ENCODE measurements at places on chromosomes 7 and 10. TPM values are rescaled to one million over a fixed set of nuclear protein-coding genes. Genes with fewer than 3 reads are reported as not detected.

DNA sequence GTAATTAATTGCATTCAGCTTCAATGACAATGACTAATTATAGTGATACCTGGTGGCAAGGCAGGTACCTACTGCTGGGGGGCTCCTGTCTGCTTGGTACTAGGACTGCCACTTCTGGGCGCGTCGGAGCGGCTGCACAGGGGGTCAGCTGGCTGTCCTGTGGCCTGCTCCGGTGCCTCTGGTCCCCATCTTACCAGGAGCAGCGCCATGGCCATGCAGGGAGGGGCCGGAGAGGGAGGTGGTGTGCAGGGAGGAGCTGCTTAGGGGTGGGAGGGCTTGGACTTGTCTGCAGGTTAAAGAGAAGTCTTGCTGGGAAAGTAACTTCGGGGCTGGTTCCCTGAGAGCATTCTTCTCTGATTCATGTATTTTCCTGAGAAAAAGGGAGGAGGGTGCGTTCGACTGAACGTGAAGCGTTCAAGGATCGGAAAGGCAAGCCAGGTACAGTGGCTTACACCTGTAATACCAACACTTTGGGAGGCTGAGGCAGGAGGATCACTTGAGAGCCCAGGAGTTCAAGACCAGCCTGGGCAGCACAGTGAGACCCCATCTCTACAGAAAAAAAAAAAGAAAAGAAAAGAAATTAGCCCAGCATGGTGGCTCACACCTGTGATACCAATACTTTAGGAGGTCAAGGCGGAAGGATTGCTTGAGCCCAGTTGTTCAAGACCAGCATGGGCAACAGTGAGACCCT, 15.4 kb downstream of the CUX1 start:
- DNase-seq, result no peak

- DNase-seq, result peak; percentile 35
Observed at GRCh38 chr7:143003393-143004051, 23.4 kb downstream of the OR9A2 start.

GRCh38 chr7:122260336-122260735, 44.2 kb downstream of the FEZF1 start:
- no peak for DNase-seq

GRCh38 chr7:117322741-117323304, at the start of gene WNT2:
Gene WNT2 (minus strand): TSS chr7:117323058. CDS start chr7:117322989, 69 bp downstream.
- peak; percentile 14 for DNase-seq

DNA sequence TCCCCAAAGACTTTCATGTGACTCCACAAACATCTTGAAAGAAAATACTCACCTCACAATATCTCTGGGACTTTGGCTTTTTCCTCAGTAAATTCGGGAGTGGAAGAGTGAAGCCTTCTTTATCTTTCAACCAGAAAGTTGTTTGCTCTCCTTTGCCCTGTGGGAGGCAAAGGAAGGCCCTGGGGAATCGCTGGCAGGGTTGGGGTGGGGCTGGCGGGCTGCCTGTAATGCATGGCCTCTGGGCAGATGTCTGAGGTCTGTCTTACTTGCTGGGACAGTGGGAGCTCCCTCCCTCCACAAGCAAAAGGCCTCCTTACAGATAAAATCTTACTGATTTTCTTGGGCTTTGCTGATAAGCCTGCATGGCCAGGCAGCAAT, 24.9 kb downstream of the TECTB start:
- DNase-seq, result no peak

DNA sequence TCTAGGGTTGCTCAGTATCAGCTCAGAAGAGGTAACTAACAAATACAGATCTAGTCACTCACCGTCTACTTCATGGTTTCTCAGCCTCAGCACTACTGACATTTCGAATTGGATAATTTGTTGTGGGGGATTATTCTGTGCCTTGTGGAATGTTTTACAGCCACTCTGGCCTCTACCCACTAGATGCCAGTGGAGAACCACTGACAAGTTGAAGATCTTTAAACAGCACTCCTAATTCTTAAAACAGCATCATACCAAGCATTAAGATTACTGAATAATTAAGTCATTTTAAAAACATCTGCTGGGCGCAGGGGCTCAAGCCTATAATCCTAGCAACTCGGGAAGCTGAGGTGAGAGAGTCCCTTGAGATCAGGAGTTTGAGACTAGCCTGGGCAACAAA, 82.6 kb downstream of the UPF2 start:
- DNase-seq, result no peak

The CALN1 gene
- polyA plus RNA-seq, result 1.5 TPM

GRCh38 chr7:25951414-25952260, 200.4 kb upstream of the NFE2L3 start:
- DNase-seq, result no peak

The KCNIP2 gene
- 6.2 TPM for polyA plus RNA-seq

The GIMAP8 gene
- 8.0 TPM for polyA plus RNA-seq

DNA sequence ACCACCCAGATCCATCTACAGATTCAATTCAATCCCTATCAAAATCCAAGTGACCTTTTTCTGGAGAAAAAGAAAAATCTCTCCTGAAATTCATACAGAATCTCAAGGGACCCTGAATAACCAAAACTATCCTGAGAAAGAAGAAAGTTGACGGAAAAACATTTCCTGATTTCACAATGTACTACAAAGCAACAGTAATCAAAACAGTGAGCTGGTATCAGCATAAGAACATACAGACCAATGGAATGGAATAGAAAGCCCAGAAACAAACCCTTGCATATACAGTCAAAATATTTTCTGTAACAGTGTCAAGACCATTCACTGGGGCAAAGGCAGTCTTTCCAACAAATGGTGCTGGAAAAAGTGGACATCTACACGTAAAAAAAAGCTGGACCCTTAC, 89.9 kb downstream of the JMJD1C start:
- no peak for DNase-seq

- no peak for DNase-seq
Observed at GRCh38 chr10:119346095-119346832, 138.9 kb downstream of the GRK5 start.

GRCh38 chr10:33626798-33627466, 292.5 kb upstream of the NRP1 start:
- no peak for DNase-seq

DNA sequence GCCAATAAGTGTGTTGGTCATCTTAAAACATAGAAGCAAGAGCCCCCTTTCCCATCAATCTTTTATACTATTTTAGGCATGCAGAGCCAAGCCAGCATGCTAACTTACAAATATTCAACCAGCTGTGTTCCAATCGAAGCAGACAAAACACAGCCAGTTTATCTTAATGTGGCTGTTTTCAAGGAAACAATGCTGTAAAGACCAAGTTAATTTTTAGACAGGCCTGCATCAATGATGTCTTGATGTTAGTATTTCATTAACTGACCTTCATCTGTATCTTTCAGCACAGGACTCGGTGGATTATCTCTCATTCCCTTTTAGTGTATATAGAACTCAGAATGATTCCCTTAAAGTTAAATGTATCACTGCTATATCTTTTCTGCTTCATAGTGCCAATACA, 262.0 kb upstream of the ZWINT start:
- peak; percentile 2 for DNase-seq

GRCh38 chr10:29751240-29751639, 116.5 kb upstream of the SVIL start:
- no peak for DNase-seq

GRCh38 chr7:41698114-41698513, 4.8 kb downstream of the INHBA start:
- no peak for DNase-seq

DNA sequence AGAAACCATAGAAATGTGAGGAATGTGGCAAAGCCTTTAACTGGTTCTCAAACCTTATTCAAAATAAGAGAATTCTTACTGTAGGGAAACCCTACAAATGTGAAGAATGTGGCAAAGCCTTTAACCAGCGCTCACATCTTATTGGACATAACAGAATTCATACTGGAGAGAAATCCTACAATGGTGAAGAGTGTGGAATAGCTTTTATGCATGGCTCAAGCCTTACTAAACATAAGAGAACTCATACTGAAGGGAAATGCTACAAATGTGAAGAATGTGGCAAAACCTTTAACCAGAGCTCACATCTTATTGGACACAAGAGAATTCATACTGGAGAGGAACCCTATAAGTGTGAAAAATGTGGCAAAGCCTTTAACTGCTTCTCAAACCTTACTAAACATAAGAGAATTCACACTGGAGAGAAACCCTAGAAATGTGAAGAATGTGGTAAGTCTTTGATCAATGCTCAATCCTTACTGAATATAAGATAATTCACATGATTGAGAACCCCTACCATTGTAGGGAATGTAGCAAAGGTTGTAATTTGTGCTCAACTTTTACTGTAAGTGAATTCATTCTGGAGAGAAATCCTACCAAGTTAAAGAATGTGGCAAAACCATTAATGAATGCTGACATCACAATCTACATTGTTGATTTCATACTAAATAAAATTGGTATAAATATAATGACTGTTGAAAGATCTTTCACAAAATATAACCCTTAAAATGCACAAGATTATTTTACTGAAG, 142.5 kb upstream of the ZNF479 start:
- no peak for DNase-seq

GRCh38 chr10:47024399-47025252, 113.4 kb downstream of the PTPN20 start:
- peak; percentile 46 for DNase-seq

The SLC16A9 gene
- 43.4 TPM for polyA plus RNA-seq

DNA sequence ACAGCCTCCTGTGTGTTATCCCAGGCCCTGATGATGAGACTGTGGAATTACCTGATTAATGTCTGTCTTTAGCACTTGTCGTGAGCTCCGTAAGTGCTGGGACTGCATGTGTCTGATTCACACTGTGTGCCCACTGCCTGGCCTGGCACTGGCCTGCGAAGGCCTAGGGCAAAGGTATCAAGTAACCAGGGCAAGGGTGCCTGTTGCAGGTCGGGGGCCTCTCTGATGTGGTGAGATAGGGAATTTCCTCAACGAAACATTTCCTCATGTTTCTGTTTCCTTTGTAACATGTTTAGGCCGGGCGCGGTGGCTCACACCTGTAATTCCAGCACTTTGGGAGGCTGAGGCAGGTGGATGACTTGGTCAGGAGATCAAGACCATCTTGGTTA, 50.4 kb downstream of the LHPP start:
- no peak for DNase-seq

GRCh38 chr7:116218051-116218645, 7.8 kb downstream of the TES start:
- no peak for DNase-seq

GRCh38 chr10:89032141-89032891, 41.7 kb downstream of the FAS start:
- DNase-seq, result peak; percentile 11

- no peak for DNase-seq
Observed at GRCh38 chr7:584122-584465, 64.4 kb upstream of the PDGFA start.

The C10orf90 gene
- polyA plus RNA-seq, result 0.45 TPM

DNA sequence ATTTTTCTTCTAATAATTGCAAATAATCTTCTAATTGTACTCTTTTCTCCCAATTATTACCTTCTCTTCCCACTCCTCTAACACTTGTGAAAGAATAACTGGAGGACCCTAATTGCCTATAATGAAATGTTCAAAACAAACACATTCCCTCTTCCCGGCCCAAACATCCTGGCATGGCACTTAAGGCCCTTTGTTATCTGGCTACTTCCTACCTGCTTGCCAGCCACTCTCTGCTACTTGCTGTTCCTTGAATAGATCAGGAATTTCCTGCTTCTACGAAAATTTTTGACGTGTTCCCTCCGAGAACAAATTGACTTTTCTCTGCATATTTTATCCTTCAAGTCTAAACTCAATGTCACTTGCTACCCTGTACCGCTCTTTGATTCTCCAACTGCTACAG, 56.1 kb upstream of the NOBOX start:
- DNase-seq, result no peak

- DNase-seq, result peak; percentile 39
Observed at GRCh38 chr10:94205396-94205831, 157.3 kb downstream of the NOC3L start.

- DNase-seq, result no peak
Observed at GRCh38 chr10:78539247-78539766, 505.6 kb downstream of the RPS24 start.

DNA sequence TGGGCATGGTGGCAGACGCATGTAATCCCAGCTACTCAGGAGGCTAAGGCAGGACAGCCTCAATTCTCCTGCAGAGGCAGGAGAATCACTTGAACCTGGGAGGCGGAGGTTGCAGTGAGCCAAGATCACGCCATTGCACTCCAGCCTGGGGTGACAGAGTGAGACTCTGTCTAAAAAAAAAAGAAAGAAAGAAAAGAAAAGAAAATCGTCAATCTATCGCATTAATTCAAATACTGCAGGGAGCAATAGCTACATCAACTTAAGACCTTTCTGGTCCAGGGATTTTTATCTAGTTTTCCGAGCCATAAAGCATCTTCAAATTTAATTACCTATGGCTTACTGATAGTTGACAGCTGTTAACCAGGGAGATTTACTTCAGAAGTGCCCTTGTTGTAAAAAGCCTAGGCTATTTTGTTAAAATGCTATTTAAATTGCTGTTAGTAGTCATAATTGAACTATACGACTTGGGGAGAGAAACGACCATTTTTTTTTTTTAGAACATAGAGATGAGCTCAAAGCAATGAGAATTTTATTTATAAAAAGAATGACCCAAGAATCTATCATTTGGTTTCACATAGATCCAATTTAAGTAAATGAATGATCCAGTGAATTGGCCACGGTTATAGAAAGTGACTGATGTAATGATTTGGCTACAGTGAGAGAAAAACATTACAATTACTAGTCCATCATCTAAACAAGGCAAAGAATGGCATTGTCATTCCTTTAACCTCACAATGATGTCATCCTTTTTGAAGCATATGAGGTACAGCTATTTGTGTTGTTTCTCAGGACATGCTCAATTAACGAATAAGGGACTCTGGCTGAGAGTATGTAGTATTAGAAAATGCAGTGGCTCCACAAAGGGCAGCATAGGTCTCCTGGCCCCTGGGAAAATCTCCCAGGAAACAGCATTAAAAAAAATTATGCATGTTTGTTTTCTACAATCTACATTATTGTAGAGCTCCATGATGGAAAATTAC, 85.3 kb downstream of the SEMA3C start:
- peak; percentile 30 for DNase-seq

The RARRES2 gene
- polyA plus RNA-seq, result 39.1 TPM

DNA sequence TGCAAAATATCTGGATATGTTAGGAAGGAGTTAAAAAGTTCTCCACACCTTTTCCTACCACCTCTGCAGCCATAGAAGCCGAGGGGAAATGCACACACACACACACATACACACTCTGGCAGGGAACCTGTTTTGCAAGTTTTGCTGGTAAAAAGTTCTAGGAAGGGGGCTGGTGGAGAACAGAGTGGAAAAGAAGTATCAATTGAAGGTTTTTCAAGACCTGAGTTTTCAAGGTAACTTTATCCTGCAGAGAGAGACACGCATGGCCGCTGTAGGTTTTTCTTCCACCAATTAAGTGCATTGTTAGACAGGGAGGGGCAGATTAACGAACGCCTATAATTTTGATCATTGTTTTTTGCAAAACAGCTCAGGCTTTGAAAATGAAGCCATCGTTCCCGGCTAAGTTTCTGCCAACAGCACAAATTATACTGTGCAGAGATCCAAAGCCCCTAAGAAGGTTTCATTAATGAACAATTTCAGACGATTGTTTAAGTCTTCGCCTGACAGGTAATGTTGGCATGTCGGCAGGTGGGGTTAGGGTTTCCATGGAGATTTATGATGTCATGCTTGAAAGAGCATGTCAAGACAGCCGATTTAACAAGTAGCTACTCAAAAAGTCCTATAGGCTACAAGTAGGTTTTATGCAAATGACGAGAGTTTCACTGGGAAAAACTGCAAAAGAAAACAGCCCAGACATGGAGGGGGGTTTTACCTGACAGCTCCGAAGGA, 29.7 kb downstream of the KIAA1217 start:
- peak; percentile 75 for DNase-seq
